Fibroblast of lung (primary cell): ENCODE measurements at places on chromosomes 13 and 19. TPM values are rescaled to one million over a fixed set of nuclear protein-coding genes. Genes with fewer than 3 reads are reported as not detected.
A peak's percentile ranks its signal among the peaks of the same experiment; 100 is the strongest.

Gene SLAIN1
- total RNA-seq: 1.3 and 2.6 TPM in 2 replicates

Gene BCL2L12
- 2.6 and 4.8 TPM in 2 replicates for total RNA-seq

Gene MYO1F
- total RNA-seq: under 0.01 and 0.17 TPM in 2 replicates

Gene ELAVL3
- under 0.01 TPM in 1 of 2 replicates, not detected in the other for total RNA-seq

DNA sequence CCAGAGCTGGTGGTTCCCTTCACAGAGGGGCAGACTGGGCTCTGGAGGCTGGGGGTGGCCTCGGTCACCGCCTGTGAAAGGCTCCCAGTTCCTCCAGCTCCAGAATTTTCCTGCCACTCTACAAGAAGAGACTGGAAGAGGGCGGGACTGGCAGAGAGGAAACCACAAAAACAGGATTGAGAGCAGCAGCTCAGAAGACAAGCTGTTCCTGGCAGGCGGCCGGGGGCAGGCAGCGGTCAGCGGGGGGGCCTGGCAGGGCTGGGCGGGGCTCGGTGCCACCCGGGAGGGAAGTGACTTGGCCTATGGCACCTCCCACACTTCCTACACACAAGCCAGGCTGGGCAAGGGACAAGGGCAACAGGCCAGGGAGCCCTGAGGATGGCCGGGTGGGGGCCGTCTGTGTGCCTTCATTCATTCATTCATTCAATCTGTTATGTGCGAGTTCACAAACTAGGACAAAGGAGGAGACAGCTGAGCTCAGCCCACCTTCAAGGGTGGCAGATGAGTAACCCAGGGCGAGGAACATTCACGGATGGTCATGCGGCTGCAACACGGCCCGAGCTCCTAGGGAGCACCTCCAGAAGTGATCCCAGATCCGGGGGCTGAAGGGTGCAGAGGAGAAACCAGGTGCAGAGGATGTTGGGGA lies 16.9 kb upstream of the BTBD2 start:
- DNase-seq: peak; percentile 91

DNA sequence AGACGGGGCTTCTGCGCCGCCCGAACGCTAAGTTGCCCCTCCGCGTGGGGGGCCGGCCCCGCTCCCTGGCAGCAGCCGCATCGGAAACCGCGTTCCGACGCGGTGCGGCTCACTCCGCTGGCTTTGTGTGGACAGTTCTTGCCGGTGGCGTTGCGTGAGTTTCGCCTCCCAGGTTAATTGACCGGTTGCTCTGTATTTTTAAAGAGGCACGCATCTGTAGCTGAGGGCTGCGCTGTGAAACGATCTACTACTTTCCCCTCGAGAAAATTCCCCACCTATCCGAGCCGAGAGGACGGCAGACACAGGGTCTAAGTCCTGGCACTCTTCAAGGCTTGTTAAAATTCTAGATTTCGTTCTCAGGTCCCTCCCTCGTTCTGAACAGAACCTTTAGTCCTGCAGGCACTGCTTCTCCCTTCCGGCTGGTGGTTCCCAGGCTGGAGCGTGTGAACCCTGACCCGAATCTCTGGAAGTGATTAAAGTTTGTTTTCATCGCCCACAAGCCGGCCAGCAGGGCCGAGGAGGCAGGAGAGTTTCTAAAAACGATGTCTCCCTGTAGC lies 933 bp downstream of the ARHGEF7 start:
- peak; percentile 86 for DNase-seq

DNA sequence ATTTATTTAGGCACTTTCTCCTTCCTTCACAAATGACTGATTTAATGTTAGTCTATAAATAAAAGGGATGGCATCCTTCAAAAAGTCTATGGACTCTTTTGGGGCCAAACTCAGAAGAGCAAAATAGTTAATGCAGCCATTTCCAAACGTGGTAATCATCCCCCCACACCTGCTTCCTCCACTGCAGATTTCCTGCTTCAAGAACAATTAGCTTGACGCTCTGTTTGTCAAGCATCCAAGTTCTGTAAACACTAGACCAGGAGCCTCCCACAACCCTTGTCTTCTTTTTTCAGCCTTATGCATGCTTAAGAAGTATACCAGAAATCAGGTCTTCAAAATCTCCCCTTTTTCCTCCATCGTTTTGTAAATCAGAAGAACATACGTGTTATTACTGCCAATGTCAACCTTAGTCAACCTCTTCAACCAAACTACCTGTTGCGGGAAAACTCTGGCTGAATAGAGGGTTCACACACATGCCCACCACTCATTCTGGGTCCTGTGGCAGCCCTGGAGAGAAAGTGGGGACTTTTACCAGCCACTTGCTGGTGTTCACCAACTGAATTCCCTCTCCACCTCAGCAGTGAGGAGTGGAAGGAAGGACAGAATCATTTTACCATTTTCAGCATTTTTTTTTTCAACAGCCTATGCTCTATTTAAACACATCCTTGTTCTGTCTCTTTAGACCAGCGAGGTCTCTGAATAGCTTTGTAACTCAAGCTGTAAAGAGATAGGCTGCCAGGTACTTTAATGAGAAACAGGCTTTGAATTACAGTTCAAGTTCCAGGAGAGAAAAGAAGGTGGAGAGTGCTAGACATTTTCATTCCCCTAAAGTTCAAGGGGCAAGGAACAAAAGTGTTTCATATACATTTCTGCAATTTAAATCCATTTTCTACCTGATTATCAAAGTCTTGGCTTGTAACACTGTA lies 39.1 kb downstream of the EFNB2 start:
- peak; percentile 35 for DNase-seq

GRCh38 chr13:28267497-28267896 lies 129.2 kb downstream of the PAN3 start:
- DNase-seq: no peak

GRCh38 chr13:110520431-110521295 lies 40.9 kb downstream of the RAB20 start:
- DNase-seq: peak; percentile 94
